AG04449 (cell line): ENCODE measurements at places on chromosomes 7 and 10.

DNA sequence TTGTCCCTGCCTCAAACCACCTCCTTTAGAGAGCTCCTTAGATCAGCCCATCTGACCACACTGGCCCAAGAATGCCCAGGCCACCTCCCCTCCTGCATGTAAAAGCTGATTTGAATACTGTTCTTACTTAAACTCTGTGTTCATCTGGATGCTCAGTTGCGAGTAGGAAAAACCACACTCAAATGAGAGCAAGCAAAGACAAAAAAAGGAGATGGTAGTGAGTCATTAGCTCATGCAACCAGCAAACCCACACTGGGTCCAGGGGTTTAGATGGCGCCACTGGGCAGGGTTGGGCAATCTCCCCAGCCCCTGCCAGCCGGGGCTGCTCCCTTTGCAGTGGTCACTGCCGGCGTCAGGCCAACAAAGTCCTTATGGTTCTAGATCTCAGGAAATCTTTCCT is 32.7 kb downstream of the TSPAN15 start:
- no peak for DNase-seq

DNA sequence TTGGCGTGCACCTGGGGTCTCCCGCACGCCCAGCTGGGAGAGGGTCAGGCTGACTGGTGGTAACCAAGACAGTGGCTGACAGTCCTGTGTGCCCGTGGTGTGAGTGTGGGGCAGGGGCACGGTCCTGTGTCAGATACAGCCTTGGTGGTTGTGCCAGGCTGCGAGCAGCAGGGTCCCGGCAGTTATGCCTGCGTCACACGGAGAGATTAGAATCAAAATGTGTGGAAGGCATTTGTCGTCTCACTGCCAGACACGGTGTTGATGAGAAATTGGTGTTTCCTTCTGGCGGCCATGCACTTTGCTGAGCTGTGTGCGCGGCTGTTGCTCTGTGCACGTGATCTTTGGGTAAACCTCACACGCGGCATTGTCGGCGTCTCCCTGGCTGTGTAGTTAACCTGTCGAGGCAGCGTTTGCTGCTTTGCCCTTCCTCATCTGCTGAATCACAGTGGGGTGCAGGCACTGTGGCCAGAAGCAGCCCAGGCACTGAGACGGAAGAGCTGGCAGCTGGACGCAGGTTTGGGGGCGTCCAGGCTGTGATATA is 87.7 kb downstream of the NKX6-2 start:
- no peak for DNase-seq

DNA sequence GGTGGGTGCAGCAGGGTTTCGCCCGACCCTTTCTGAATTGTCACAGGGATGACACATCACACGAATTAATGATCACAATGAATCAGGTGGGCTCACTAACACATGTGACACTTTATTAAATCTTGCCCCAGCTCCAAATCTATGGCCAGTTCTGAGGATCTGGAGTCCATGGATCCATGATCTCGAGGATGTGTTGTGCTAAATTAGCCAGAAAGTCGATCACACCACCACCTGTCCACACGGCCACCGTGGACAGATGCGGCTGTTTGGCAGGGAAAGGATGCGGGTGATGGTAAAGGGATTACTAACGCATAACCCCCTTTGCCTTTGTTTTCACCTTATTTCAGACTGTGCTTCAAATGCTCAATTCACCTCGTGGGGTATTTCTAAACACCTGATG is 96.4 kb downstream of the COBL start:
- no peak for DNase-seq

- no peak for DNase-seq
Measured at GRCh38 chr7:26543951-26544350, 252.3 kb downstream of the SNX10 start.

DNA sequence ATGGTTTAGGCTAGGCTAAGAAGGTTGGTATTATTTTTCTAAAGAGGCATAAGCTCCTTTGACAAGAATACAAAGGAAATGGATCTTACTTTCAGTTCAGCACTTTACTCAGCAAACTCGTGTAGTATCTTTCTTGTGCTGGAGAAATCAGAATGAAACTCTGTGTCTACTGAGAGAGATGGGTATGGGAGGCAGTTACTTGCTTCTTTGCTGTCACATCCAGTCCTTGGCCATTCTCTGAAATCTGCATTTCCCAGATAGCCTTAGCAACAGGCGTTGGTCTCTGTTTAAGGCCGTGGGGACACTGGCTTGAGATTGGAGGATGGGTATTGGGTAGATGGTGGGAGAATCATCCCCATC is 180.5 kb downstream of the NRP1 start:
- DNase-seq = no peak

DNA sequence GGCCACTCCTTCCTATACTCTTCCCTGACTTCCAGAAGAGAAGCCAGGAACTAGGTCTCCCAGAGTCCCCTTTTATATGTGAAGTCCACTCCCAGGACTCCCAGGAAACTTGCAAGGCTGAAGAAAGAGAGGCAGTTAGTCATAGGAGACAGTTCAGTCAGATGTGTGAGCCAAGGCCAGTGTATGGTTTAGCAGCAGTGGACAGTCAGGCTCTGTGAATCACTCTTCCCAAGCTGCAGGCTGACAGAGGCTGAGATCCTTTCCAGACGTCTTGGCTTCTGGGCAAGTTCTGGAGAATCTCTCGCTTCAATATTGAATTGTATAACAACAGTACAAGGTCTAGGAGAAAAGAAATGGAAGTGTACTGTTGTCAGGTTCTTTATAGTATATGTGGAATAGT is 26.9 kb downstream of the BLVRA start:
- peak; percentile 55 for DNase-seq

DNA sequence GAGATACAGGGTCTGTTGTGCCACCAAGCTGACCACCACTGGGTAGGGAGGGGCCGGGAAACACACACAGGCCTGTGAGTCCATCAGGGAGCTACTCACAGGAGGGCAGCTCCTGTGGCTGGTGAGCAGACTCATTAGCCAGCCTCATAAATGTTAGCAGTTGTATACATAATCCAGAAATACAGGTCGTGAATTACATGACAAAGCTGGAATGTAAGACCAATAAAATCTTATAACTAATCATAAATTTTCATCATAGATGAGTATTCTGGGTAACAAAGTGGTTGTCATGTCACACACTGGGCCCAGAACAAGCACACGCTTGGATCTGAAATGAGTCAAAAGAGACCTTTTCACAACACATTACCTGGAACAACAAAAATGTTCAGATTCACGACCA is 642.6 kb upstream of the AUTS2 start:
- DNase-seq = no peak

DNA sequence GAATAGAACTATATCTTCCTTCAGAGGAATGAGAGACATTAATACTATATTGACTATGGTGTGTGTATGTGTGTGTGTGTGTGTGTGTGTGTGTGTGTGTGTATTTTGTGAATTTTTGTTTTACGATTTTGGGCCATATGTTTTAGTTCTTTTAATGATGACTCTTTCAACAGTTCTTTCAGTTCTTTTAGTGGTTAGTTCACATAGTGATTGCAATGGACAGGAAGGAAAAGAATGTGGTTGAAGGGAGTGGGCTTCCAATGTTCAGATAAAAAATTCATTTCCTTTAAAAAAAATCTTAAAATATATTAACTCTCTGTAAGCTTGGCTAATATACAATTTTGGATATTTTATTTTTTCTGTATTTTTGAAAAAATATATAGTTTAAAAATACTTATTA is 315.7 kb upstream of the DGKB start:
- DNase-seq = no peak

GRCh38 chr10:86205306-86206239 is 161.0 kb downstream of the GRID1 start:
- no peak for DNase-seq

DNA sequence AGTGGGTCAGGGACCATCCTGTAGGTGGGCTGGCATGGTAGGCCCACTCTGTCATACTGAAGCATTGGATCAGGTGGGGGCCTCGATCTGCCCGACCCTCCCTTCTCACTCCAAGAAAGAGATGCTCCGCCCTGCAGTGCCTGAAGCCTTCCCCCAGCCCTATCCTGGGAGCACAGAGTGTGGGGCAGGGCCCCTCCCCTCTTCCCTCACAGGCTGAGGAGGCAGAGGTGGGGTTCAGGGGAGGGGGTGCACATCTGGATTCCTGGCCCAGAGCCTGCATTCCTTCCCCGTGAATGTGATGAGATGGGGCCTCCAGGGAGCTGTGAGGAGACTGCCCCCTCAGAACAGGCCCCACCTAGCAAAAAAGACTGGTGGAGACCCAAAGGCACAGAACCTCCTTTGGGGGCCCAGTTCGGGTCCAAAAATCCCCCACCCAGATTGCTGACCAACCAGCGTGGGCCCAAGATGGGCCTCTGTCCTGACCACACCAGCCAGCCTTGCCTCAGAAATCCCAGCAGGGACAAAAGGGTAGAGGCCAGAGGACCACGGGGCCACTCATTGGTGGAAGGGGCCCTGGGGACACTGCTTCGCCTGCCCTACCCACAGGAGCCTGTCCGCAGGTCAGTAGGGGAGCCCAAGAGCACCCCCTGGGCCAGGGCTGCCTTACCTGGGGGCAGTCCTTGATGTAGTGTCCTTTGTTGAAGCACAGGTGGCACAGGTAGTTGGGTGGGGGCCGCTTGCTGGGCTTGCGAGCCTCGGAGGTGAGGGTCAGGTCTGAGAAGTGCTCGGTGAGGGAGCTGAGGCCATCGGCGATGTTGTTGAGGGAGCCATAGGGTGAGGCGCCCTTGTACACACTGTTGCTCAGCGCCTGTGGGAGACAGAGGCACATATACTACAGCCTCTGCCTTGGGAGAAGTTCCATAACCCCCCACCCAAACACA is 13.3 kb downstream of the ZCCHC24 start:
- no peak for DNase-seq

DNA sequence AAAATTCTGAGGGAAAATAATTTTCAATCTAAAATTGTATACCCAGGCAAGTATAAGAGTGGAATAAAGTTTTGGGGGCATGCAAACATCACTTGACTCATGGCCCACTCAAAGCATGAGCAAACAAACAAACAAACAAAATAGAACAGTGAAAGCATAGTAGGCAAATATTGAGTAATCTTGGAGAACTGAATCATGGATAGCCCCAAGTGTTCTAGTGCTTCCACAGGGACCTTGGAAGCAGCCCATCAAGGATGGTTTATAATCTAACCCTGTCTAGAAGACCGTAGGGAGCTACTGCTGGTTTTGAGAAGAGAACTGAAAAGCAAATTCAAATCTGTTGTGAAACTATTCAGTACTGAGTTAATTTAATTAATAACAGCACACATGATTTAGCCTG is 22.1 kb downstream of the POLR3A start:
- no peak for DNase-seq

- no peak for DNase-seq
Measured at GRCh38 chr7:121873289-121874194, 581 bp downstream of the PTPRZ1 start.

GRCh38 chr7:98617051-98617959 is at the start of gene NPTX2:
NPTX2 (plus strand) TSS chr7:98617285; CDS start chr7:98617462, 177 bp downstream.
- no peak for DNase-seq

DNA sequence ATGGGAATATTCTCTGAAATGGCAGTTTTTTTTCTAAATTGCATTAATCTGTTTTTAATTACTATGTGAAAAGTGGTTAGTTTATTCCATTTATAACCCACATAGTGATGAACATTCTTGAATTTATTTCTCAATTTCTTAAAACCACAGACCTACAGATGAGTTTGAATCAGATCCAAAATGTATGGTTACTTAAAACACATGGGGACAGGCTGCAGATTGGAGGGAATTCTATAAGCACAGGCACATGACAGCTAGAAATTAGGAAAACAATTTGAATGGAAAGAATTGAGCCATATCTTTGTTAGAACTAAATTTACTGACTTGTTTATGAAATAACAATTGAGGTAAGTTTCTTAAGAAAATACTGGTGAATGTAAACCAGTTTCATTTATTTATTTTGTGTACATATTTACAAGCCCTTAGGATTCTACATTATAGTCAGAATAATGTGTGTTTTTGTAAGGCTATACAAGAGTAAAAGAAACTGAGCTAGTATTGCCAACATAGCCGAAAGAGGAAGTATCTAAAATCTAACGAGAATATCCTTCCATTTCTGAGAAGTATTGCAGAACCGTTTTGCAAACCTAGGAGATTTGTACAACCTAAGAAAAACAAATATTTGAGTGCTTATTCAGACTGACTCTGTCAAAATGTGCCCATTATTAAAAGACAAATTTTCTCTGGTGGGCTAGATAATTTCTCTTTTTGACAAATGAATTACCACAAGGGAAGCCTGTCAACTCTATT is 434.3 kb upstream of the SEMA3D start:
- DNase-seq = no peak

- DNase-seq = no peak
Measured at GRCh38 chr10:71838264-71839211, 12.5 kb downstream of the PSAP start.
